ENCODE measurements at places on chromosomes 16 and 17. TPM values are rescaled to one million over a fixed set of nuclear protein-coding genes. Genes with fewer than 3 reads are reported as not detected.

The CACNA1H gene
- 38.1 TPM for total RNA-seq

The PRSS53 gene
- total RNA-seq, result 5.1 TPM

The CIBAR2 gene
- 4.9 TPM for total RNA-seq

The CDH16 gene
- 0.55 TPM for total RNA-seq

The ZNF232 gene
- 16.2 TPM for total RNA-seq

The C1QTNF8 gene
- not detected for total RNA-seq

The ZFPM1 gene
- 24.0 TPM for total RNA-seq

The CMTM1 gene
- 8.4 TPM for total RNA-seq

The MMP2 gene
- total RNA-seq, result 106 TPM

GRCh38 chr16:57233944-57234706, 10.9 kb upstream of the ARL2BP start:
- DNase-seq, result no peak

GRCh38 chr17:15966879-15967248, 21.9 kb downstream of the ADORA2B start:
- DNase-seq, result no peak

- DNase-seq, result no peak
These were observed 75.8 kb downstream of the PITPNC1 start for GRCh38 chr17:67452681-67453554.

GRCh38 chr17:35788477-35789368, 6.7 kb downstream of the MMP28 start:
- DNase-seq, result no peak

- DNase-seq, result no peak
These were observed 817 bp downstream of the NDUFAF8 start for GRCh38 chr17:81239714-81240555.

- no peak for DNase-seq
These were observed 8.3 kb downstream of the SOCS3 start for GRCh38 chr17:78351449-78352006.

- peak; percentile 95 for DNase-seq
These were observed at the start of gene SOCS3 for GRCh38 chr17:78359997-78360370. SOCS3 (minus strand) TSS chr17:78360077; CDS start chr17:78359095, 982 bp downstream.

DNA sequence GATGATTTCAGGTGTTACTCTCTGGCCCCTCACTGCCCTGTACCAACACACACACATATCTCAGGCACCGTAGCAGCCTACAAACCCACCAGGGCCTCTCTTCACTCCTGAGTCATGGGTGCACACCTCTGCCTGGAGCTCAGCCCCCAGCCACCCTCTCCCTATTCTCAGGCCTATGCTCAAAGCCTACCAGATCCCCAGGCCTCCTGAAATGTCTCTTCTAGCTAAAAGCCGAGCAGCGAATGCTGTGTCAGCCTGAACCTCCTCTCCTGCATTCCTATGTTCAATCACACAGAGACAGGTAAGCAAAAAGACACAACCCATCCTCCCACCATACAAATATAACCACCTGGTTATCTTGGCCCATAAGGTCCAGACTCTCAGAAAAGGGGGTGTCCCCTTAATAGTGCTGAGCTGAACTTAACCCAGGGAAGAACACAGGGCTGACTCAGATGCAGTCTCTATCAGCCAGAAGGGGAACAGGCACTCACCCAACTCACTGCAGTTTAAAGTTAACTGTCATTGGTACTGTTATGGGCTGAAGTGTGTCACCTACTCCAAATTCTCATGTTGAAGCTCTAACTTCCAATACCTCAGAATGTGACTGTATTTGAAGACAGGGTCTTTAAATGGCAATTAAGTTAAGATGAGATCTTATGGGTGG, 62.0 kb upstream of the TEKT3 start:
- no peak for DNase-seq

- DNase-seq, result no peak
These were observed 7.5 kb downstream of the CCL4 start for GRCh38 chr17:36111068-36111490.

DNA sequence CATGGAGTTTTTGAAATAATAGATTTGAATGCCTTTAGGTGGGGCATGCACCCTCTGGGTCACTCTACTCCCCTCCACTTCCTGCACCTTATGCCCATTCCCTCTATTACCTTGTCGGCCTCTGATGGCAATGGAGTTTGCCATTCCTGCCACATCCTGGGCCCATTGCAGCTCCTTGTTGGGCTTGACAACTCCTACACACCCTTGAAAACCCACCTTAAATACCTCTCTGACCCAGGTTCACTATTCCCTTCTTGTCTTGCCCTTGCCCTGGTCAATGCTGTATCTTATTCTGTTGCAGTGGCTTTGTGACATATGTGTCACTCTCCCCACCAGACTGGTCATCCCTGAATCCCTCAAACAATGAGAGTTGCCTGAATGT, 2.4 kb downstream of the CCR7 start:
- peak; percentile 48 for DNase-seq

GRCh38 chr16:3295209-3295608, 10.0 kb downstream of the TIGD7 start:
- no peak for DNase-seq

GRCh38 chr17:78144736-78145641, 1.2 kb upstream of the C17orf99 start:
- no peak for DNase-seq

DNA sequence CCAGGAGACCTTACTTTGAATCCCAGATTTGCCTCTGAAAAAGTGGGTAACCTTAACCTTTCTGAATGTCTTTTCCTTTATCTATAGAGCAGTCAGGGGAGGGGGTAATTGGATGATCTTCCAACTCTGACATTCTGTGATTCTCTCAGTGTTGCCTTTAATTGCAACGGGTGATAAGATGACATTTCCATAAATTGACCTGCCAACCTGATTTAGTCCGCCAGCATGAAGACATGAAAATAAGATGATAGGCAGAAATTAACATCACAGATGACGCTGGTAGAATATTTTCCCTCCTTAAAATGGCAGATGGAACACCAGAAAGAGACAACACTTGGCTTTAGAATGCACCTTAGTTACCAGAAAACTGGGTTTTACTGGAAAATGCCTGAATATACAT, 72.6 kb downstream of the VAT1L start:
- DNase-seq, result no peak

DNA sequence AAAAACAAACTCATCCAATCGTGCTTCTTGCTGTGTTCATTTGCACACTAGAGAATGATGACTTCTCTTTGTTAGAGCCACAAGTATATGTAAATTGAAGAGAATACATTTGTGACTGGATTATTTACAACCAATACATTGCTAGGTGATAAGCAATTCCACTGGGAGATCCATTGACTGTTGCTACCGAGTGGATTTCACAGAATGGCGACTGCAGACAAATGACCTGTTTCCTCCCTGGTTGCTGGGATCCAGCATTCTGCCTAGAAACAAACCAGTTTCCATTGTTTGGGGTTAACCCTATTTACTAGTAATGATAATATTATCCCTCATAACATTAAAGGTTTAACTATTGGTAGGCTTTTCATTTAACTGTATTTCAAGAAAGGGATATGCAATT, 36.9 kb upstream of the CPHXL start:
- DNase-seq, result no peak
